ENCODE measurements at places on chromosomes 7 and 10. TPM values are rescaled to one million over a fixed set of nuclear protein-coding genes. Genes with fewer than 3 reads are reported as not detected.
A peak's percentile ranks its signal among the peaks of the same experiment; 100 is the strongest.

GRCh38 chr7:38817526-38817925, 91.5 kb downstream of the VPS41 start:
- H3K27ac ChIP-seq: no peak overlapping the region
- peaks cover 30% of the 10 kb centered on the region for H3K36me3 ChIP-seq
- no peaks in the 10 kb centered on the region for H3K27me3 ChIP-seq
- no peak for DNase-seq
- no peak overlapping the region for H3K4me3 ChIP-seq
- peaks cover 2% of the 10 kb centered on the region for H3K4me1 ChIP-seq

DNA sequence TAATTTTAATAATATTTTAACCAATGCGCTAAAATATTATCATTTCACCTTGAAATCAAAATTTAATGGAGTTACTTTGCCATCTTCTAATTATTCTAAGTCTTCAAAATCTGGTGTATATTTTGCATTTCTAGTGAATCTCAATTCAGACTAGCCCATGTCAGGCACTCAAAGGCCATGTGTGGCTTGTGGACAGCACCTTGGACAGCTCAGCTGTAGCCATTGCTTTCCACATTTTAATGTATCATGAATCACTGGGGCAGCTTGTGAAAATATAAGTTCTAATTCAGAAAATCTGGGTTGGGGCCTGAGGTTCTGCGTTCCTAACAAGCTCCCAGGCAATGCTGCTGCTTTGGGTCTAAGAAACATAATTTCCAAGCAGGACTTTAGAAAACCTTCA, 57.2 kb downstream of the MGAM2 start:
- H3K4me3 ChIP-seq: no peak overlapping the region
- H3K27me3 ChIP-seq: no peaks in the 10 kb centered on the region
- no peak for DNase-seq
- H3K4me1 ChIP-seq: no peaks in the 10 kb centered on the region

- no peak for DNase-seq
- peaks cover 7% of the 10 kb centered on the region for H3K36me3 ChIP-seq
- H3K4me1 ChIP-seq: peaks cover 29% of the 10 kb centered on the region
- no peak overlapping the region for H3K4me3 ChIP-seq
Measured at GRCh38 chr7:22934023-22934422, 79.9 kb downstream of the HYCC1 start.

VSTM4 gene
- 0.71 TPM for total RNA-seq

GRCh38 chr10:28954211-28954610, 276.9 kb downstream of the BAMBI start:
- H3K4me1 ChIP-seq: no peaks in the 10 kb centered on the region
- no peak overlapping the region for H3K4me3 ChIP-seq
- no peak for DNase-seq
- no peaks in the 10 kb centered on the region for H3K36me3 ChIP-seq
- no peaks in the 10 kb centered on the region for H3K27me3 ChIP-seq

TRIM50 gene
- total RNA-seq: 0.16 TPM

GRCh38 chr7:155598810-155599210, 45.7 kb upstream of the RBM33 start:
- no peak overlapping the region for H3K27ac ChIP-seq
- no peaks in the 10 kb centered on the region for H3K27me3 ChIP-seq
- peak; percentile 89 for DNase-seq
- H3K36me3 ChIP-seq: no peaks in the 10 kb centered on the region

PARD3 gene
- total RNA-seq: 51.8 TPM

DNA sequence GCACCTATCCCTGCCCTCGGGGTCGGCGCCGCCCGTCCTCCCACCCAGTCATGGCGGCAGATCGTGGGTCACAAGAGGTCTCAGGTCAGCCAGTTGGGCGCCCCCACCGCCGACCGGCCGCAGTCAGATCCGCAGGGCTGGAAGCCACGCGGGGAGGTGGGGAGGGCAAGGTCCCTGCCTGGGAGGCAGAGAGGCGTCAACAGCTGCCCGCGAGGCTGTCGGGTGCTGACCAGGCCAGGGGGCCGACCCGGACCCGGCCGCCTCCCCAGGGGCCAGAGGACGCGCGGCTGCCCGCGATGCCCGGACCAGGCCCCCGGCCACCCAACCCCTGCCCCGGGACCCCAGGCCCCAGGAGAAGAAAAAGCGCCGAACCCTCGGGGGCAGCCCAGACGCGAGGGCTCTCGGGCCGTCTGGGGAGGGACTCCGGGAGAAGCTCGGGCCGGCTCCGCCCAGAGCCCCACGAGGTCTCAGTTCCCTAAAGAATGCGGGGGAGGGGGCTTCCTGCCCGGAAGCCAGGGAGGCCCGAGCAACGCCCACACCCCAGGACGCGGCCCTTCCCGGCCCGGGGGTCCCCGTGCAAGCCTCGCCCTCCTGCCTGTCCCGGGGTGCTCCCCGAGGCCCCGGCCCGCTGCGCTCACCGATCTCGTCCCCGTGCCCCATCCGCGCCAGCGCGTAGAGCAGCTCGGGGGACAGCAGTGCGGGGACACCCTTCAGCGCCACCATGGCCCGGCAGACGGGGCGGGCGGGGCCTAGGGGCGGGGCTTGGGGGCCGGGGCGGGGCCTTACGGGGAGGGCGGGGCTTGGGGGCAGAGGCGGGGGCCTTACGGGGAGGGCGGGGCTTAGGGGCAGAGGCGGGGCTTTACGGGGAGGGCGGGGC, at the start of gene FUOM:
TSS of gene FUOM (minus strand) at position 735 of the 877 bp plus-strand sequence. CDS start at position 723, 12 bp downstream.
- peaks cover 10% of the 10 kb centered on the region for H3K36me3 ChIP-seq
- peak; percentile 82 for DNase-seq
- no peak within 1 kb of the TSS for H3K27ac ChIP-seq
- H3K4me3 ChIP-seq: peak within 1 kb of the TSS; percentile 72

- H3K36me3 ChIP-seq: 0 out of 2 replicates have a peak, but pooled peaks cover 2% of the 10 kb centered on the region
- peaks cover 2% of the 10 kb centered on the region for H3K27me3 ChIP-seq
- no peak for DNase-seq
Measured at GRCh38 chr10:21488957-21489446, 36.5 kb downstream of the SKIDA1 start.

LRRTM3 gene
- total RNA-seq: 0.32 TPM

DNA sequence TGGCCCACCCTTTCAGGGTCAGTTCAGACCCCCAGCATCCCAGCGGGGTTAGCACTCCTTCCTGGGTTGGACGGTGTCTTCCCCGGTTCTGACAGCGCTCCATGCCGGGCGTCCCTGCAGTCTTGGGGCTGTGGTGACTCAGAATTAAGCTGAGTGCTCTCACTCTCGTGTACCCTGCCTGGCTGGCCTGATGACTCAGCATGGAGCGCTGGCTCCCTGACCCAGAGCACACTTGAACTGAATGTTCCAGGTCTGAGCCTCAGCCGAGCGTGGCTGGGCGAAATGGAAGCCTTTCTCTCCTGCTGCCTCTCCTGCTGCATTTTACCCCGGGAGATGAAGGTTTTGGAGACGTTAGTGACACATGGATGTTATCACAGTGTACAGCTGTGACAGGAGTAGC, 7.1 kb downstream of the BAG3 start:
- no peaks in the 10 kb centered on the region for H3K27me3 ChIP-seq
- DNase-seq: no peak
- H3K4me1 ChIP-seq: peaks cover 33% of the 10 kb centered on the region
- H3K36me3 ChIP-seq: peaks cover 13% of the 10 kb centered on the region
- no peak overlapping the region for H3K4me3 ChIP-seq

DNA sequence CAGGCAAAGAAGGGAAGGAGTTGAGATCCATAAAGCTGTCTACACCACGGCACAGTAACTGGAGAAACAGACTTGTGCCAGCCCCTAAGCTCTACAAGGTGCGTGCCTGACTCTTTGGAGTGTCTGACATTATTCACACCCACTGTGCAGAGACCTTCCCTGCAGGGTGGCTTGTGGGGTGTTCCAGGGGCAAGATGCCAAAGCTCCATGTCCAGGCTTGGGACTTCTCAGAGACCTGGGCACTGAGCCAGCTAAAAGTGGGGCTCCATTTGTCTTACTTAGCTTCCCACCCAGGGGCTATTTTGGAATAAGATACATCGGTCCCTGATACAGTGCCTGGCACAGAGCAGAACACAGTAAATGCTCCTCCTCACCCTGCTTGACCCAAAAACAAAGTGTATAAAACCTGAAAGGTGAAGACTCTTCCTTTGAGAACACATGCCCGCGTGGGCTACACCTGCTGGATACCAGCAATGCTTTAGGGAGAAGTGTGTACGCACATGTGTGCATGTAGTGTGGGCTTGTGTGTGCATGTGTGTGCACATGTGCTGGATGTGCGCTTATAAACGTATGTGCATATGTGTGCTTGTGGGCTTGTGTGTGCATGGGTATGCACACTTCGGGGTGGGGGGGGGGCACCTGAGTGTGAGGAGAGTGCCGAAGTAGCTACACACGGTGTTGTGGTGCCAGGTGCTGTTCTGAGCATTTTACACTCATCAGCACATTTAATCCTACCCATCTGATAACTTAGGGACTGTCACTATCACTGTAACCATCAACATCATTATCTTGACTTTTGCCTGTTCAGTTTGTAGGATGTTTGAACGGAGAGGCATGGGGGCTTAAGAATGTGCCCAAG, 143.0 kb downstream of the ARHGAP22 start:
- H3K36me3 ChIP-seq: peaks cover 3% of the 10 kb centered on the region
- no peak overlapping the region for H3K27ac ChIP-seq
- no peak for DNase-seq
- H3K27me3 ChIP-seq: peaks cover 6% of the 10 kb centered on the region

DNA sequence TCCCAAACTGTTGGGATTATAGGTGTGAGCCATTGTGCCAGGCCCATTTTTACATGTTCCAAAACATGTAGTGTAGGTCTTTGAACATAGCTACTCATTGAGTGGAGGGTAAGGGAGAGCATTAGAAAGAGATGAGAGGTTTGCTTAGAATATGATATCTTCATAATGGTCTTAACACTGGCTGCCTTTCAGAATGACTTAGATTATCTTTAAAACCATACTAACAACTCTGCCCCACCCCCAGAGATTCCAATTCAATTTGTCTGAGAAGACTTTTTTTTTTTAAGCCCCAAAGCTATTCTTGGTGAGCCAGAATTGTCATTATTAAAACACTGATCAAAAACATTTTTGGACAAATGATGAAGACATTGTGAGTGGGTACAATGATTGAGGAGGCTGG, 168.9 kb downstream of the PHTF2 start:
- no peaks in the 10 kb centered on the region for H3K4me1 ChIP-seq
- no peaks in the 10 kb centered on the region for H3K27me3 ChIP-seq
- H3K27ac ChIP-seq: no peak overlapping the region
- no peak overlapping the region for H3K4me3 ChIP-seq
- no peak for DNase-seq

CDHR1 gene
- total RNA-seq: 5.0 TPM

DNA sequence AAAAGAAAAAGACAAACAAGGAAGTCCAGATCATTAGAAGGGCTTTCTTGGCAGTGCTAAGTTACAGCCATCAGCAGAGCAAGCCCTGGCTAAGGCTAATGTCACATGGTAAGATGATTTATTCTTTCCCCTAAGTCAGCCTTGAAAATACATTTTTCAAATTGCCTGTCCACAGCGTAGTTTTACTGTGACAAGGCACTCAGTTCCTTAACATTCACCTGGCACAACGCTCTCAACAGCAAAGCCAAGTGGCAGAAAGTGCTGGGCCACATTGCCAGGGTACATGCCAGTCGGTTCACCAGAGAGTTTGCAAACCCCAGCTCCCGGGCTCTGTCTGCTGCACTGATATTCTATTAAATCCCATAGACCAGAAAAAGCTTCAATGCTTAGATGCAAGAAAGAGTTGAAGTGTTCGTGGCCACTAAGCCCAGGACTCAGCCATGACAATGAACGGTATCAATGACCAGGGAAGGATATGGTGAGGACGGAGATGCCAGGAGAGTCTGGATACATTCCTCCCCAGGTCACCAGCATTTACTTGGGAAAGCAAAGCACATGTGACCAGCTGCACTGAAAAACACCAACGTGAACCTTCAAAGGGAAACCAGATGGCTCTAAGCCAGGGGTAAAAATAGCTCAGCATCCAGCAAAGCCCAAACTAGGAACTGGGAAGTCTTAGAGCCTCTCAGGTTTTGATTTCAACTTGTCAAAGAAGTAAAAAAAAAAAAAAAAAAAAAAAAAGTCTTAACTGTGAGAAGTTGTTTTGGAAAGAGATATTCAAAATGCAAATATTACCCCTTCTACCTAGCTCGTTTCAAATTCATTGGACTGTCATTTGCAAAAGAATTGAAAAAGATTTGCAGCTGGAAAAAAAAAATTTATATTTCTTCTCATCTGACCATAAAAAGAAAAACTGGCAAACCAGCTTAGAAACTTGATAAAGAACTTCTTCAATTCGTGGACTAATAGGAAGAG, 23.9 kb upstream of the MPP7 start:
- no peaks in the 10 kb centered on the region for H3K36me3 ChIP-seq
- H3K27me3 ChIP-seq: no peaks in the 10 kb centered on the region
- DNase-seq: no peak
- H3K4me1 ChIP-seq: peaks cover 18% of the 10 kb centered on the region

DNA sequence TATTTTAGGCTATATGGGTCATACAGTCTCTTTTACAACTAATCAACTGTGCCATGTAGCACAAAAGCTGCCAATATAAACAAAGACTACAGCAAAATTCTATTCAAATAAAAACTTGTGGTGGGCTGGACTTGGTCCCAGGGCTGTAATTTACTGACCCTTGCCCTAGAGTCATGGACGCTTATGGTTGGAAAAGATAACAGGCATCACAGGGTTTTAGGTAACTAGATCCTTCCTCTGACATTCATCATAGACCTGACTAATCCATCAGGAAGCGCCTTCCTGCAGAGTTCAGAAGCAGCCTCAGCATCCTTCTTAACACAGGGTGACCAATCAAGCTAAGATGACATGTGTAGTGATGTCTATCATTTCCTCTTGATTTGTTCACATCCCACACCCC, 40.2 kb upstream of the GPAM start:
- H3K4me1 ChIP-seq: no peaks in the 10 kb centered on the region
- DNase-seq: no peak
- H3K27ac ChIP-seq: no peak overlapping the region

DNA sequence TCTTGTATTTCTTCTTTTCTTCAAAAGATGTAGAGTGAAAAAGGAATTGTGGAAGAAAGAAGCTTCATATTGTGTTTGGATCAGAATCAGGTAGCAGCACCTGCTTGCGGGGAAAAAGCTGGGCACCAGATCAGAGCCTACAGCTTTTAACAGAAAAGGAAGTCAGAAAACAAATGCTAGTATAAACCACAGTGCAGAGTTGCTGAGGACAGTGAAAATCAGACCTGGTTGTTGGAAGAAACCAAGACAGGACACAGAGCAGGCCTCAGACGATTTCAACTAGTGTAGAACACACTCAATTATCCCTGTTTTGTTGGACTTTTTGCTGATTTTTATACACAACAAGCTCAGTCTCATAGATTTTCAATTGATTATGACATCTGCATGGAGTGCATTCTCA, 221.4 kb downstream of the PTN start:
- no peaks in the 10 kb centered on the region for H3K36me3 ChIP-seq
- DNase-seq: no peak
- no peak overlapping the region for H3K27ac ChIP-seq

TFR2 gene
- 5.7 TPM for total RNA-seq

- DNase-seq: no peak
- H3K27ac ChIP-seq: no peak overlapping the region
- H3K4me1 ChIP-seq: no peaks in the 10 kb centered on the region
- no peak overlapping the region for H3K4me3 ChIP-seq
Measured at GRCh38 chr10:43123361-43124093, 14.7 kb upstream of the CSGALNACT2 start.

- no peak for DNase-seq
- H3K27me3 ChIP-seq: no peaks in the 10 kb centered on the region
- H3K36me3 ChIP-seq: no peaks in the 10 kb centered on the region
Measured at GRCh38 chr10:29317027-29317420, 28.2 kb downstream of the LYZL1 start.
